ENCODE measurements at places on chromosomes 1 and 21.

DNA sequence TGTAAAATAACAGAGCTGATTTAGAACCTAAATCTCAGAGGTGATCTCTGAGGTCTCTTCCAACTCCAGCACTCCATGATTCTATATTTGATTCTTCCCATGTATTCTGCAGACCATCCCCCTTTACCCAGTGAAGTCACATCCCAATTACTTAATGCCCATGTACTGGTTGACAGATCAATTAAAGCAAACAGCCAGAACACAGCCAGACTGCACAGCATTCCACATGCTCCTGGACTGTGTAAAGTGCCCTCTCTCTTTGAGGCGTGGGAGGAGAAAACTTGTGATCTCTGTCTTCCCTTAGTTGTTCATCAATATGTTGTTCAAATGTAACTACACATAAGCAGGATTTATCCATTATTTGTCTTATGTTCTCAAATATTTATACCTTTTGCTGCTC lies 18.1 kb downstream of the NOS1AP start:
- DNase-seq = no peak

DNA sequence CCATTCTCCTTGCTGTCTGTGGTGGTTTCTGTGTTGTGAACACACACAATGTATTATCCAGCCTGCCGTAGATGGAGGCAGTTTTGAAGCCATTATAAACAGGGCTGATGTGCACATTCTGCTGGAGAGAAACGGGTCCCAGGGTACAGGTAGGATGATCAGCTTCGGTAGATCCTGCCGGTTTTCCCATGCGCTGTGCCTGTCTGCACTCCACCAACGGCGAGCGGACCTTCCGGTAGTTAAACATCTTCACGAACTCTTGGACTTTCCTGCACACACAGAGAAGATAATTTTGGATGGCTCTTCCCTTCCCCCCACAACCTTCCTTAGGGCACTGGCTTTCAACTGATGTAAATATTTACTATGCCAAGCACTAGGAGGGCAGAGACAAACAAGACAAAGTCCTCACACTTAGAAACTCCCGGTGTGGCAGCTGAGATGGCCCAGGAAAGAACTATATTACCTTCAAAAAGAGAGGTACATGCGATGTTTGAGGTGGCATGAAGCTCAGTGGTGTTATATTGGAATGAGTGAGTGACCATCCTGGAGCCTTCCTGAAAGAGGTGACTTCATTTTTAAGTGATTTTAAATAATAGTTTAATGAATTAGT lies 41.7 kb downstream of the ALPL start:
- DNase-seq = no peak

DNA sequence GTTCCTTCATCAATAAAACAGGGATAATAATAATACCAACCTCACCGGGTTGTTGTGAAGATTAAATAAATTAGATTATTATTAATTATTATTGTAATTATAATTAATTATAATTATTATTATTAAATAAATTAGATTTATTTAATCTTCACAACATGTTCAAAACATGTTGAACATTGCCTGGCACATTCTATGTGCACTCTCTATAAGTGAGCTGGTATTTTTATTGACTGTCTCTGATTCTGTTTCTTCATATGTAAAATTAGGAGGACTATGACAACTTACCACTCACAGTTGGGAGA lies 834 bp upstream of the C8B start:
- DNase-seq = no peak

DNA sequence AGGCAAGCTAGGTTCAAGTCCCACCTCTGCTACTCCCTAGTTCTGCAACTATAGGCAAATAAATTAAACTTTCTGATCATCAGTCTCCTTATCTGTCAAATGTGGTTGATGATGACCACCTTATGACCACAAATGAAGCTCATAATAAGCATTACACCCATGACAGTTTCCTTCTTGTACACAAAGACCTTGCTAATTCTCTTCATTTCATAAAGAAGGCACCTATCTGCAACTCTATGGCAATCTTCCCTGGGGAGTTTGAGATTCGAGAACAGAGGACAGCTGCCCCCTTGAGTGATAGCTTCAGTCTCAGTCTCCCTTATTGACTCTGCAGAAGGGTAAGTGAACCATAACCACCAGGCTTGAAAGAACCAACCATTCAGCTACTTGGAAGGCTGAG lies 503.1 kb upstream of the DAB1 start:
- no peak for DNase-seq

Data from right hindlimb (tissue), 1 donor.